ENCODE measurements at places on chromosomes 11 and 22. TPM values are rescaled to one million over a fixed set of nuclear protein-coding genes. Genes with fewer than 3 reads are reported as not detected.

The SYCE3 gene
- not detected for total RNA-seq

The CYB561A3 gene
- 59.9 TPM for total RNA-seq

The H19 gene
- 5.6 TPM for total RNA-seq

- no peak for DNase-seq
Measured at GRCh38 chr11:10622108-10622507, 53.6 kb upstream of the LYVE1 start.

DNA sequence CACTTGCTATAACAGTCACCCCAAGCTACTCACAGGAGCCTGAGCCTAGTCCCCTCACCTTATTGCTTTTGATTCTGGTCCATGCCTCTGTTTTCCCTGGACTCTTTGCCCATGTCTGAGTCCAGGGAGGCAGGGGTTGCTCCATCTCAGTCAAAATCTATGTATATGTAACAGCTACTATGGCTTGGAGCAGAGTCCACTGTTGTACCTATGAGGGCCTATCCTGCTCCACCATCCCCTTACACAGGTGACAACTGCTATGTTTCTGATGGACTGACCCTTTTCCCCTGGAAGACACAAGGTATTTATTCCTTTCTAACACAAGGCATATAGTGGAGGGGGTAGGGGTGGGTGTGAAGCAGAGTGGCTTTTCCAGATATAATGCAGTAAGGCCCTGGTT, 119.6 kb downstream of the VPREB1 start:
- no peak for DNase-seq

DNA sequence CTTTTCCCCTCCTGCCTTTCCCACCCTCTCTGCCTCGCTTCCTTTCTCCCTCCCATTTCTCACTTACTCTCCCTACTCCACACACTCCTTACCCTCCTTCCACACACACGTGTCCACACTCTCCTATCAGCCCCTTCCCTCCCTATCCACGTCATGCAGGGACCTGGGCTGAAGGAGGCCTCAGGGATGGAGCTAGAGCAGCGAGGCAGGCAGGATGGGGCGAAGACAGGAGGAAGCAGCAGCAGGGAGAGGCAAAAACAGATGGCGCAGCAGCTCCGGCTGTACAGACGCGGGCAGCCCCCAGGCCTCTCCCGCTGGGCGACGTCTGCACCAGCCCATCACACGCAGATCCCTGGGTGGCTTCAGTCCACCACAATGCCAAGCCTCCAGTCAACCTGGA, 97.9 kb downstream of the SPATA19 start:
- DNase-seq = no peak

DNA sequence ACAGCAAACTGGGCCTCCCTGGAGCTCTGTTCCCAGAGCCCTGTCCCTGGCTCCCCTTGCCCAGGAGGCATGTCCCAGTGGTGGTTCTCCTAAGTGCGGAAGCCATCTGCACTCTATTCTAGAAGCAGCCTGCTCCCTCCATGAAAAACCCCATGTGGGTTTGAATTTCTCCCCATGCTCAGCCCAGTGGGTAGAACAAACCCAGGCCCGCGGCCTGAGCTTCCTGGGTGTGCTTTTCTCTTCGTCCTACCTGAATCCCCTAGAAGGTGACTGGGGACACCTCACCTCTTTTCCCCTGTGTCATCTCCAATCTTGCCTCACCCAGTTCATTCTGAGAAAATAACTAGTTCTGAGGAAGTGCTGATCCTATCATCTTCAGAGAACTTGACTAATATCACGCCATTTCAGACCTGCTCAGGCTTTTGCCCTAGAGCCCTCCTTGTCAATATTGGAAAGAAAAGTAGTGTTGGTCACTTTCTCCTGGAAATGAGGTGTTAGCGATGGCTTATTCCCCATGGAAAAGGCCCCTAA, 15.9 kb downstream of the IL10RA start:
- no peak for DNase-seq

GRCh38 chr11:64021757-64022093, 14.0 kb upstream of the FLRT1 start:
- no peak for DNase-seq

DNA sequence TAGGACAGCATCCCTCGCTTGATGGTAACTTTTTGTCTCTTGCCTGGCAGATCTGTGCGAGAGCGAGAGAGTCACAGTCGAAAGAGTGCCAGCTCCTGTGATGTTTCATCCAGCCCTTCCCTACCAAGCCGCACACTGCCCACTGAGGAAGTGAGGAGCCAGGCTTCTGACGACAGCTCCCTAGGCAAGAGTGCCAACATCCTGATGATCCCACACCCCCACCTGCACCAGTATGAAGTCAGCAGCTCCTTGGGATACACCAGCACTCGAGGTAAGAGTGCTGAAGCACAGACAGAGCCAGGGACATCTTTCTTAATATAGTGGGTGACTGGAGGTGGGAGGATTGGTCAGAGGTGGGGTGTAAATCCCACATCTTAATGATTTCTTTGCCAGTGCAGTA, 61.1 kb downstream of the DEPDC5 start:
- DNase-seq = no peak

Measured in Caki2 (cell line).